ENCODE measurements at places on chromosomes 5 and 9.

DNA sequence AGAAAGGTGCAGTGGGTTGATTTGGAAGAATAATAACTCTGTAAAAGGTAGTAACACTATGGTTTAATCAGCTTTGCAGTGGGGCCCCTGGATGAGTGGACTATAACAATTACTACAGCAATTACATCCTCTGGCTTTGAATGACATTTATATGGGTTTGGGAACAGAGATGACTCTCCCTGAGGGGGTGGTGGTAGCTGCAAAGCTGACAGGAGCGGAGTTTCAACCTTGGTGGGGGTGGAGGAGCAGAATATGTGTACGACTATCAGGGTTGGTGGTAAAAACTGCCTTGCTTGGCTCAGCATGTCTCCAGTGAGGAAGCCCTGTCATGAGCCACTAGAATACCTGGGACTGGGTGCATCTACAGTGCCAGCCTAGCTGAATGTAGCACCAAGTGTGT lies 28.3 kb upstream of the NR3C1 start:
- peak; percentile 56 for DNase-seq

- DNase-seq: peak; percentile 60
Observed at GRCh38 chr5:35884191-35884769, 27.6 kb downstream of the IL7R start.

DNA sequence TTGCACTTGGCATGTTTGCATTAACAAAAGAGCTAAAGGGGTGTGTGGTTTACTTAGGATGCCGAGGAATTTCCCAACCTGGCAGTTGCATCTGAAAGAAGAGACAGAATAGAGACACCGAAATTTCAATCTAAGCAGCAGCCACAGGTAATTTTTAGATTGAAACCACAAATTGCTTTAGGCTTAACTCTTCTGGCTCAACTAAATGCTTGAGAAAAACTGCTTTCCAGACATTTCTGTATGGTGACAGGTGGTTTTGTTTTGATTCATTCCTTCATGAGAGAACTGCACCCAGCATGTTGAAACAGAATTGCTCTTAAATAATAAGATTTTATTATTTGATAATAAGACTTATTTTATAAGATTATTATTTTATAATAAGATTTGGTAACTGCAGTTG lies 21.5 kb downstream of the SECISBP2 start:
- no peak for DNase-seq

DNA sequence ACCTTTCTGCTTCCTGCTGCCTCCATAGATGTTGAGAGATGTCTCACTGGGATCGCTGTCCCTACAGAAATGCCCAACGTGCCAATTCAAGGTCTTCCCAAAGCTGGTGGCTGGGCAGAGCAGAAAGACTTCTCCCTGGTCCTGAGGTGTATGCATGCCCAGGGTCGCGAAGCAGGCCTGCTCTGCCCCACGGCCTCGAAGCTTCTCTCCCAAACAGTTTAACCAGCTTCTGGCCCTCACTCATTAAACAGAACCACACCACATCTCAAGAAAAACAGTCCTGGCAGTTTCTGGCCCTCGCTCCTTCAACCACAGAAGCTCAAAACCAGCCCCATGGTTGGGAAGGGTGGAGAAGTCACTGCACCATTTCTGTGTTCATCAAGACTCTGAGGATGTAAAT lies 14.7 kb upstream of the SMIM32 start:
- DNase-seq: no peak

DNA sequence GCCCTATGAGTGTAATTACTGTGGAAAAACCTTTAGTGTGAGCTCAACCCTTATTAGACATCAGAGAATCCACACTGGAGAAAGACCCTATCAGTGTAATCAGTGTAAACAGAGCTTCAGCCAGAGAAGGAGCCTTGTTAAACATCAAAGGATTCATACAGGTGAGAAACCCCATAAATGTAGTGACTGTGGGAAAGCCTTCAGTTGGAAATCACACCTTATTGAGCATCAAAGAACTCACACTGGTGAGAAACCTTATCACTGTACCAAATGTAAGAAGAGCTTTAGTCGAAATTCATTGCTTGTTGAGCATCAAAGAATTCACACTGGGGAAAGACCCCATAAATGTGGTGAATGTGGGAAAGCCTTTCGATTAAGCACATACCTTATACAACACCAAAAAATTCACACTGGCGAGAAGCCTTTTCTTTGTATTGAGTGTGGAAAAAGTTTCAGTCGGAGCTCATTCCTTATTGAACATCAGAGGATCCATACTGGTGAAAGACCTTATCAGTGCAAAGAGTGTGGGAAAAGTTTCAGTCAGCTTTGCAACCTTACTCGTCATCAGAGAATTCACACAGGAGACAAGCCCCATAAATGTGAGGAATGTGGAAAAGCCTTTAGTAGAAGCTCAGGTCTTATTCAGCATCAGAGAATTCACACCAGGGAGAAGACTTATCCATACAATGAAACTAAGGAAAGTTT lies 9.9 kb downstream of the ZNF189 start:
- DNase-seq: no peak
